Fibroblast of villous mesenchyme (primary cell): ENCODE measurements at places on chromosomes 5 and 9. TPM values are rescaled to one million over a fixed set of nuclear protein-coding genes. Genes with fewer than 3 reads are reported as not detected.

WDR31 gene
- 0.32 and 0.86 TPM in 2 replicates for total RNA-seq

DNA sequence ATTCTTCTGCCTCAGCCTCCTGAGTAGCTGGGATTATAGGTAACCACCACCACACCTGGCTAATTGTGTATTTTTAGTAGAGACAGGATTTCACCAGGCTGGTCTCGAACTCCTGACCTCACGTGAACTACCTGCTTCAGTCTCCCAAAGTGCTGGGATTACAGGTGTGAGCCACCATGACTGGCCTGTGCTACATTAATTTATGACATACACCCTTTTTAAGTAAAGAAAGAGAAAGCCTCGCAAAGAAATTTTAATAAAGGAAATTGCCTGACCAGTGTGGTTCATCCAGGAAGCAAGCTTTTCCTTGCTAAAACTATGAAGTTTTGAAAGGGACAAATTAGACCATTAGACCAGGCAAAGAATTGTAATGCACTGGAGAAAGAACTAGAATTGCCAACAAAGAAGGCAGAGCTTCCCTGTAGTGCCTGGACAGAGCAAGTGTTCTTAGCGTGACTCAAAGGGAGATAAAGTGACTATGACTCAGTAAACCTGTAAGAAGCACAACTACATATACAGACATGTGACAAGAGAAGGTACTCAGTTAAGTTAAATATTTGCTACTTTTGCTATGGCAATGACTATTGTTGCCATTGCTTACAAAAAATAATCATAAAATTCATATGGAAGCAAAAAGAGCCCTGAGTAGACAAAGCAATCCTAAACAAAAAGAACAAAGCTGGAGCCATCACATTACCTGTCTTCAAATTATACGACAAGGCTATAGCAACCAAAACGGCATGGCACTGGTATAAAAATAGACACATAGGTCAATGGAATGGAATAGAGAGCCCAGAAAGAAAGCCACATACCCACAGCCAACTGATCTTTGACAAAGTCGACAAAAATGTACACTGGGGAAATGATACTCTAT, 54.6 kb downstream of the FYB1 start:
- DNase-seq = peak; percentile 26

ARAP3 gene
- total RNA-seq = 5.6 and 7.7 TPM in 2 replicates

- peak; percentile 41 for DNase-seq
Measured at GRCh38 chr9:124510650-124511425, 3.6 kb upstream of the NR5A1 start.

GRCh38 chr5:170701334-170701733, 82.2 kb upstream of the GABRP start:
- no peak for DNase-seq

- DNase-seq = no peak
Measured at GRCh38 chr5:121702682-121703081, 149.0 kb upstream of the FTMT start.

GRCh38 chr9:29332789-29333188, 1759.5 kb upstream of the C9orf72 start:
- DNase-seq = peak; percentile 73

- DNase-seq = peak; percentile 65
Measured at GRCh38 chr9:18566121-18566520, 92.2 kb downstream of the ADAMTSL1 start.

DNA sequence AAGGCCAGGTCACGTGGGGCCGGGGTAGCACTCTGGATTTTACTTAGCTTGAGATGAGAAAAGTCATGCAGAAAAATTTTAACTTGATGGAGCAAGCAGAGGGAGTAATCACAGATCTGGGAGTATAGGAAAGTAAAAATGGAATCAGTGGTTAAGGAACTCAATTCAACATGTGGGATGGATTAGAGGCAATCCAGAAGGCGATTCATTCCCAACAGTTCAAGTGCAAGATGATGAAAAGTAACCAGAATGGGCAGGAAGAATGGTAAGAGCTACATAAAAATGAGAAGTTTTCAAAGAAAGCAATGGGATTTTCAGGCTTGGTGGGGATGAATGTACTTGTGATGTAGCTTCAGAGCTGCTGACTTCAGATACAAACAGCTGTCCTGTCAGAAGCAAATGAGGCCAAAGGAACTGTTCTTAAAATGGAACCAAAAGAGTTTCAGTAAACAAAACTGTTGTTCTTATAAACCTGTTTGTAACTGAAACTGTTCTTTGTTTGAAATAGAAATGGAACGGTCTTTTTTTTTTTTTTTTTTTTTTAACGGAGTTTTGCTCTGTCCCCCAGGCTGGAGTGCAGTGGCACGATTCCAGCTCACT, 5.6 kb upstream of the SEC24A start:
- DNase-seq = no peak

DNA sequence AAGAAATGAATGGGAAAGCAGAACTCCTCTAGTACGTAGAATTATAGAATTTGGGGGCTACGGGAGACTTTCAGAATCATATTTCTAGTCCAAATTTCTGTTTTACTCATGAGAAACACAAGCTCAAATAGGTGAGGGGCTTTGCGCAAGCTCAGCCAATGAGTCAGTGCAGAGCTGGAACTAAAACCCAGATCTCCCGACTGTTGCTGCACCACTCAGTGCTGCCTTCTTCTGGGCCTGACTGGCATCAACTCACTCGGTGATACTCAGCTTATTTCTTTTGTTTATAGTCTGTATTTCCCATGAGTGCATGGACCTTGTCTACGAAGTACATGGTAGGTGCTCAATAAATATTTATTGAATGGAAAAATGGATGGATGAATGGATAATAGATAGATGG, 280.2 kb downstream of the CDK5RAP2 start:
- no peak for DNase-seq

GRCh38 chr5:125914471-125914870, 508.7 kb upstream of the GRAMD2B start:
- DNase-seq = no peak

PTPRD gene
- total RNA-seq = 7.1 and 26.3 TPM in 2 replicates

NUTM2F gene
- total RNA-seq = not detected in 2 replicates

SUSD3 gene
- total RNA-seq = 3.2 and 12.1 TPM in 2 replicates

DNA sequence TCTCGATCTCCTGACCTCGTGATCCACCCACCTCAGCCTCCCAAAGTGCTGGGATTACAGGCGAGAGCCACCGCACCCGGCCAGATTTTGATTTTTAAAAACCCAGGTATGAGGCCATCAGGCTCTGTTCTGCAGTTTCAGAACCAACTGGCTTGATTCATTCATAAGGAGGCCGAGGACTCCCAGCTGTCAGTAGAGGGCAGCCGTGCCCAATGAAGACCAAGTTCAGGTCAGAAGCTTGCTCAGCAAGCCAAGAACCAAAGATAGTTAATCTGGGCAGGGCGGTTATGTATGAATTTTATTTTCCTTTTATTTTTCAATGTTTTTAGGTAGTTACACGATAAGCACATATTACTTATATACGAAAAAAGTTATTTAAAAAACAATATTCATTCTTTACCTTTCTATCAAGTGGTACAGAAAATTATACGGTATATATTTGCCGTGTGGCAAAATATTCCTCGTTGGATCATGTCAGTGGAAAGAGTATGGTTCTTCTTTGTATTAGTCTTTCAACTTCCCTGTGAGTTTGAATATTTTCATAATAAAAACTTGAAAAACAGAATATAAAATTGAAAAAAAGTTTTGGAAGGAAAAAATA, 18.0 kb downstream of the MGAT1 start:
- DNase-seq = peak; percentile 87

DNA sequence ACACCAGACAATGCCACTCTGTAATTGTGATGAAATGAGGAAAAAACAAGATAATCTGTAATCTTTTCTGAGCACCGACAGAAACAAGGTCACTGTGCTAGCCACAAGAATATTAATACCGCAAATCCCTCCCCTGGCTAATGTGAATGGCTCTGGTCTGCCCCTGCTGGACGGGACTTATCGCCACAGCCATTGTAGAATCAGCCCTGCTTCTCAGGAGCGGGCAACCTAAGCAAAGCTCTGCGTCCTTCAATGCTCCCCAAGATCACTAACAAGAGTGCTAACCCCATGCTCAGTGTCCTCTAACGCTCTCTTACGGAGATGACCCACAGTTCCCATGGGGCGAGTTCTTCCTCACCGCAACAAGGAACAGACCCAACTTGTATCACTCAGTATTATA, 42.7 kb downstream of the OR2V1 start:
- peak; percentile 5 for DNase-seq

GRCh38 chr5:133499895-133500294, 112.4 kb downstream of the FSTL4 start:
- DNase-seq = no peak

GRCh38 chr5:41148448-41148847, 64.9 kb downstream of the C6 start:
- DNase-seq = no peak
